ENCODE measurements at places on chromosomes 3 and 15.

DNA sequence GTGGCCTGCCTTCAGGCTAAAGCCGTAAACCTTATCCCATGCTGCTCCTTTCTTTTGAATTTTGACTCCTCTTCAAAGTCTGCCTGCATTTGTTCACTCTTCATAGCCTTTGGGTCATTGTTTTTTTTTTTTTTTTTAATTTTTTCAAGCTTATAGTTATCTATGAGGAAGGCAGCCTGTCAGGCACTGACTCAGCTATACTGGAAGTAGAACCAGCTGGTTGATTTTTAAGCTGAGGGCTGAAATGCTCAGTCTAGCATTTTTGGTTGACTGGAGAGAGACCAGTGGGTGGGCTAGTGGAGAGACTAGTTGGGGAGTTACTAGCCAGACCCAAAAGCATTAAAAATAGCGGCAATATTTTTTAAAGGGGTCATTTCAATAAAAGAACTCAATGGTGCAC, 44.1 kb downstream of the C3orf20 start:
- no peaks in the 10 kb centered on the region for H3K4me1 ChIP-seq
- peaks cover 3% of the 10 kb centered on the region for H3K36me3 ChIP-seq
- no peak overlapping the region for H3K27ac ChIP-seq
- DNase-seq = no peak
- no peaks in the 10 kb centered on the region for H3K27me3 ChIP-seq
- no peak overlapping the region for H3K4me3 ChIP-seq

- no peak overlapping the region for H3K27ac ChIP-seq
- H3K4me3 ChIP-seq = no peak overlapping the region
- no peaks in the 10 kb centered on the region for H3K36me3 ChIP-seq
- peaks cover 32% of the 10 kb centered on the region for H3K27me3 ChIP-seq
These were observed 113.9 kb downstream of the SRGAP3 start for GRCh38 chr3:9135526-9135925.

DNA sequence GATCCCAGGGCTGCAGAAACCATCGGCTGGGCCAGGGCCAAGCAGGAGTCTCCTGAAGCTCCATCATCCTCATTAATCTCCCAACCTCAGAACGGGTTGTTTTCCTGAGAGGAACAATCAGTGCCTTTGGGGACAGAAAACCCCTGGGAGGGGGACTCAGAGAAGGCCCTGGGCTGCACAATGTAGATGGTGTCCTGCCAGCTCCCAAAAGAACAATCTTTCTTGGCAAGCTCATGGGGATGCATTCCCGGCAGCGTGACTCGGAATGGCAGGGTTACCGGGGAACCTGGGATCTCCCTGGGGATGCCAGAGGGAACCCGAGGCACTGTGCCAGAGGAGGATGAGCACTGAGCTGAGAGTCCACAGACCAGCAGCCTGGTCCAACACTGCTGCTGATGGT, 72.1 kb upstream of the ATP2B2 start:
- H3K27me3 ChIP-seq = peaks cover 10% of the 10 kb centered on the region
- no peak overlapping the region for H3K4me3 ChIP-seq
- no peak overlapping the region for H3K27ac ChIP-seq
- no peaks in the 10 kb centered on the region for H3K36me3 ChIP-seq
- H3K4me1 ChIP-seq = no peaks in the 10 kb centered on the region

DNA sequence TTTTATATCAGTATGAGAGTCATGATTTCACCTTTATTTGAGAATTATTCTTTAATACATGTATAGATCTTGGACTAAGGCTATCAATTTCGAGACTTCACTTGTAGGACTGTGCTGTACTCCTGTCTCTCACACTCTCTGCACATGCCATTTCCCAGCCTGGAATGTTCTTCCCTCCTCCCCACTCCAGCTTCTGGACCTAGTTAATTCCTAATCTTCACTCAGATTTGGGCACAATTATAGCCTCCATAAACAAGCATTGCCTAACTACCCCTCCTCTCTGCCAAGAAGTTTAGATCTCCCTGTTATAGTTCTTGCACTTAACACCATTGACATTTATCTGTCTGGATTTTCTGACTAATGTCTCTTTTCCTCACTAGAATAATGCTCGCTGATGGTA, 88.3 kb downstream of the FHIT start:
- peaks cover 16% of the 10 kb centered on the region for H3K36me3 ChIP-seq
- H3K4me3 ChIP-seq = no peak overlapping the region
- no peak overlapping the region for H3K27ac ChIP-seq
- no peaks in the 10 kb centered on the region for H3K27me3 ChIP-seq
- peaks cover 3% of the 10 kb centered on the region for H3K4me1 ChIP-seq

- no peaks in the 10 kb centered on the region for H3K36me3 ChIP-seq
- H3K4me3 ChIP-seq = no peak overlapping the region
- no peak for DNase-seq
- H3K4me1 ChIP-seq = peaks cover 12% of the 10 kb centered on the region
- H3K27me3 ChIP-seq = no peaks in the 10 kb centered on the region
These were observed 13.5 kb downstream of the RAB6B start for GRCh38 chr3:133881939-133882825.

GRCh38 chr3:25870452-25870851, 80.6 kb downstream of the OXSM start:
- H3K27me3 ChIP-seq = peaks cover 2% of the 10 kb centered on the region

GRCh38 chr15:98330692-98331435, 317.5 kb upstream of the IGF1R start:
- H3K4me3 ChIP-seq = no peak overlapping the region
- no peak overlapping the region for H3K27ac ChIP-seq
- peaks cover 16% of the 10 kb centered on the region for H3K27me3 ChIP-seq

DNA sequence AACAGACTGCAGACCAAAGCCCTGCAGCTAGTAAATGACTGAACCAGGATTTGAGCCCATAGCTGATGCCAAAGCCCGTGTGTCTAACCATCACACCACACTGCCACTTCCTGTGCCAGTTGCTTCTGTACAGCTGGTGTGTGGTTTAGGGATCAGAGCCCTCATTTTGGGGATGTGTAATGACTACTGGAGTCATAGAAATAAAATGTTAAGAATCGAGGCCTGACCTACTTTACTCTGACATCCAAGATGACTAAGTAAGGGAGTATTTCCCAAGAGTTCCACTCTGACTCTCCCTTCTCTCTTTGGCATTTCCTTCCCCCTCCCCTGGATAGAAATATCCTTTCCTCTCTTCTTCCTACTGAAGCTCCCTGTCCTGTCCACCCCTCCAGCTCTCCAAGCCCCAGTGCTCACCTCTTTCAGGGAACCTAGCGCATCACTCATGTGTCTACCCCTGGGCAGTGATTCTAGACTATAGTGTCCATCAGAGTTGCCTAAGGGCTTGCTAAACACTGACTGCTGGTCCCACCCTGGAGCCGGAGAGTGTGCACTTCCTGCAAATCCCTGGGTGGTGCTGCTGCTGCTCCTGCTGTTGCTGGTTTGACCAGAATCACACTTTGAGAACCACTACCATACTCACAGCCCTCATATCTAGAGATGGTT, 53.8 kb downstream of the MGLL start:
- H3K4me1 ChIP-seq = peaks cover 14% of the 10 kb centered on the region
- no peak overlapping the region for H3K4me3 ChIP-seq
- peaks cover 2% of the 10 kb centered on the region for H3K27me3 ChIP-seq
- H3K27ac ChIP-seq = no peak overlapping the region
- H3K36me3 ChIP-seq = peaks cover 5% of the 10 kb centered on the region
- DNase-seq = no peak

DNA sequence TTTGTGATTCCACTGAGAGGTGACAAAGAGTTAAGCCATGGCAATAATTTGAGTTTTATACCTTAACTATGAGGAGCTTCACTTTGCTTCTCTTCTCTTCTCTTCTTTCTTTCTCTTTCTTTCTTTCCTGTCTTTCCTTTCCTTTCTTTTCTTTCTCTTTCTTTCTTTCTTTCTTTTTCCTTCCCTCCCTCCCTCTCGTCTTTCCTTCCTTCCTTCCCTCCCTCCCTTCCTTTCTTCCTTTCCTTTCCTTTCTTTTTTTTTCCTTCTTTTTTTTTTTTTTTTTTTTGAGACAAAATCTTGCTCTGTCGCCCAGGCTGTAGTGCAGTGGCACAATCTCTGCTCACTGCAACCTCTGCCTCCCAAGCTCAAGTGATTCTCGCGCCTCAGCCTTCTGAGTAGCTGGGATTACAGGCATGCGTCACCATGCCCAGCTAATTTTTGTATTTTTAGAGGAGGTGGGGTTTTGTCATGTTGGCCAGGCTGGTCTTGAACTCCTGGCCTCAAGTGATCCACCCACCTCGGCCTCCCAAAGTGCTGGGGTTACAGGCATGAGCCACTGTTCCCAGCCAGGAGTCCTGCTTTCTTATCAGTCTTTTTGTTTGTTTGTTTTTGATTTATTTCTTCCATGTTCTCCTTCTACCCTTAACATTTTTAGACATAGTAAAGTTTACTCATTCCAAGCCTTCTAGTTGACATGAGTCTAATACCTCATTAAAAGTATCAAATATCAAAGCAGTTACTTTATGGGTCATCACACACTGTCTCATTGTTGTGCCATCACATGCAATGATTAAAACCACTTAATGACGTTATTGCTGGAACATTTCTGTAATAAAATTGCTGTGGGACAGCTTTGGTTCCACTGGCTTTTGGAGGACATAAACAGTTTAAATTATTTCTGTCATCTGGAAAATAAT, 29.9 kb downstream of the SLC49A4 start:
- DNase-seq = no peak
- H3K4me3 ChIP-seq = no peak overlapping the region
- H3K27ac ChIP-seq = no peak overlapping the region
- no peaks in the 10 kb centered on the region for H3K4me1 ChIP-seq
- peaks cover 15% of the 10 kb centered on the region for H3K36me3 ChIP-seq

- DNase-seq = no peak
- no peak overlapping the region for H3K27ac ChIP-seq
- no peak overlapping the region for H3K4me3 ChIP-seq
- no peaks in the 10 kb centered on the region for H3K36me3 ChIP-seq
- no peaks in the 10 kb centered on the region for H3K4me1 ChIP-seq
These were observed 87.8 kb downstream of the ASB7 start for GRCh38 chr15:100690032-100690794.

DNA sequence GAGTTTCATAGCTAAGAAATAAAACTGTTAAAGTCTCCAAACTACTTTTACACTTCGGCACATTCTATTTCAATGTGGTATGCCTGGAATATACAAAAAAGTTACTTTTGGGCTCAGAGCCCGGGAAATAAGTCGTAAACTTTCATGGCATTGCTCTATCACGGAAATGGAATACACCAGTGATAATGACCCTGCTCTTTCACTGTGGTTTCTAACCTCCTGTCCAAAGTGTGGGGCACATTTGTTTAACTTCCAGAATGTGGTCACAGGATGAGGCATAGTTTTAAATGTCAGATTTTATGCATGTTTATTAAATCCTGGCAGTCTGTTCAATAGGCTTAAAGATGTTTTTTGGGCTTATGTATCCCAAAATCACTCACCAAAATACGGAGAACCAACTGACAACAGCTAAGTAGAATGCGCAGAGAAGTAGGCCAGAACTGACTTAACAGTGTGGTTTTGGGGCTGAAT, 5.1 kb downstream of the CXCR6 start:
- H3K27ac ChIP-seq = peak overlapping the region; percentile 6
- H3K4me3 ChIP-seq = no peak overlapping the region
- H3K36me3 ChIP-seq = peaks cover 64% of the 10 kb centered on the region

- no peak overlapping the region for H3K4me3 ChIP-seq
- no peak for DNase-seq
- no peaks in the 10 kb centered on the region for H3K27me3 ChIP-seq
- H3K4me1 ChIP-seq = no peaks in the 10 kb centered on the region
These were observed 364.2 kb downstream of the RBMS3 start for GRCh38 chr3:29644956-29645636.

DNA sequence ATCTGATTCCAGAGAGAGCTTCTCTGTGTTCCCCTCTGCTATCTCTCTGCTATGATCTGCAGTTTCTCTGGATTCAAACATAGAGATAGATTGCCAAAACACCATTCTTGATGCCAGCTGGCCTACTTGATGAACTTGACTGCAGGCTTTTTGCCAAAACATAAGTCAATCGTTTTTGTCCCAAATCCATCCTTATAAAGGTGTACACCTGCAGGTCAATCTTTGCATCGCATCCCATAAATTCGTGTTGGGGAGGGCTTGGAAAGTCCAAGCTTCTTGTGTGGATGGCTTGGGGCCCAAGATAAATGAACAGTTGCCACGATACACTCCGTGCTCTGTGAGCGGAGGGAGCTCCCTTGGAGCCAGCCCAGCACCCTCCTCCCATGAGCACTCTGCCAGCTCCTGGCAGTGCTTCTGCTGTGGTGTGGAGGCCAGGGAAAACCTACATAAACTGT, 2.7 kb downstream of the CERS3 start:
- no peak overlapping the region for H3K4me3 ChIP-seq
- peaks cover 5% of the 10 kb centered on the region for H3K4me1 ChIP-seq
- no peak for DNase-seq
- H3K27ac ChIP-seq = no peak overlapping the region
- H3K36me3 ChIP-seq = no peaks in the 10 kb centered on the region
- H3K27me3 ChIP-seq = no peaks in the 10 kb centered on the region

DNA sequence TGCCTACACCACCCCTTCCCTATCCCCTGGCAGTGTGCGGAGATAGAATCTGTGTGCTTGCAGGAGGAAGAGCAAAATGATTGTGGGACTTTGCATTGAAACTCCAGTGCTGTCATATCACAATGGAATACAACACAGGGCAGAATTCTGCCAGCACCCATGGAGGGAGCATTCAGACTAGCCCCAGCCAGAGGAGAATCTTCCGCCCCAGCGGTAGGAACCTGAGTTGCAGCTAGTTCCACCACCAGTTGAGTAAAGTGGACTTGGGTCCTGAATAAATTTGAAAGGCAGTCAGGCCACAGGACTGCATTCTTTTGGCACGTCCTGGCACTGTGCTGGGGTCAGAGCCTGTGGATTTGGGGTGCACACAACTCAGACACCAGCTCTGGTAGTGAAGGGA, 27.5 kb downstream of the NCBP2 start:
- H3K27ac ChIP-seq = no peak overlapping the region
- H3K27me3 ChIP-seq = no peaks in the 10 kb centered on the region
- no peak overlapping the region for H3K4me3 ChIP-seq
- peaks cover 29% of the 10 kb centered on the region for H3K36me3 ChIP-seq
- H3K4me1 ChIP-seq = no peaks in the 10 kb centered on the region

DNA sequence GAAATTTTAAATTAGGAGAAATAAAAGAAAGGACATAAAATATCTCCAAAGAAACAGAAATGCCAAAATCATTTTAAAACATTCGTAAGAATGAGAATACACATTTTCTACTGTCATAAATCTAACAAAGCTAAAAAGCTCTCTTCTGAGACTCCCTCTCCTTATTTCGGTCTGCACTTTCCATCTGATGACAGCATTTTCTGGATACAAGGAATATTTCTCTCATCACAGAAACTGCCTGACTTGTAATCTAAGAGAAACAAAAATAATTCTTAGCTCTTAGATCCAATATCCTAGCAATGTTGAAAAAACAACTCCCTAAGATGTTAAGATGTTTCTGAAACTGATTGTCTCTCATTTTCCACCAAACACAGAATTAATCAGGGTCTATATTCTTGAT, 93.5 kb downstream of the PEAK1 start:
- H3K27ac ChIP-seq = no peak overlapping the region
- no peak overlapping the region for H3K4me3 ChIP-seq
- no peaks in the 10 kb centered on the region for H3K4me1 ChIP-seq
- no peak for DNase-seq
- peaks cover 9% of the 10 kb centered on the region for H3K36me3 ChIP-seq

GRCh38 chr3:147943265-147943945, 534.2 kb downstream of the ZIC1 start:
- DNase-seq = no peak
- H3K36me3 ChIP-seq = no peaks in the 10 kb centered on the region
- H3K27me3 ChIP-seq = no peaks in the 10 kb centered on the region
- H3K27ac ChIP-seq = no peak overlapping the region

- H3K4me3 ChIP-seq = no peak overlapping the region
- H3K27me3 ChIP-seq = no peaks in the 10 kb centered on the region
- H3K4me1 ChIP-seq = no peaks in the 10 kb centered on the region
- DNase-seq = no peak
- no peaks in the 10 kb centered on the region for H3K36me3 ChIP-seq
- no peak overlapping the region for H3K27ac ChIP-seq
These were observed 37.7 kb downstream of the AMOTL2 start for GRCh38 chr3:134336587-134336986.

Measured in activated naive CD8-positive, alpha-beta T cell treated with anti-CD3 and anti-CD28 coated beads, Interleukin-2, amount 50 U/mL, for 24 hours (primary cell).